Adipocyte (in vitro differentiated cells): ENCODE measurements at places on chromosomes 7 and 10.

DNA sequence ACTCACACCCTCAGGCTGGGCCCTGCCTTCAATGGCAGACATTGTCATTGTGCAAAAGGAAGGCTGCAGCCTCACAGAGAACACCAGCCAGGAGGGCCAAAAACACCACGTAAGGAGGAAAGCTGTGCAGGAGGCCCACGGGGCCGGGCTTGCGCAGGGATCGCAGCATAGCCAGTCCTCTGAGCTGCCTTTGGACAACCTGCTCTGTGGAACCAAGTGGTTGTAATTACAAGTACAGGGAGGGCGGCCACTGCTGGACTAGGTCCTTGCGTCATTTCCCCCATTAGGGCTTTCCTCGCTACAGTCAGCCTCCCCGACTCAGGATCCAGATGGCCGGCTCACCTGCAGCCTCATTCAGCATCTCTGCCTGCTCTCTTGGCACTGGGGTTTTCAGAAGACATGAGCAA, 66.9 kb downstream of the FAM53B start:
- DNase-seq: no peak

- peak; percentile 48 for DNase-seq
Measured at GRCh38 chr7:38512704-38513103, 118.5 kb downstream of the AMPH start.

DNA sequence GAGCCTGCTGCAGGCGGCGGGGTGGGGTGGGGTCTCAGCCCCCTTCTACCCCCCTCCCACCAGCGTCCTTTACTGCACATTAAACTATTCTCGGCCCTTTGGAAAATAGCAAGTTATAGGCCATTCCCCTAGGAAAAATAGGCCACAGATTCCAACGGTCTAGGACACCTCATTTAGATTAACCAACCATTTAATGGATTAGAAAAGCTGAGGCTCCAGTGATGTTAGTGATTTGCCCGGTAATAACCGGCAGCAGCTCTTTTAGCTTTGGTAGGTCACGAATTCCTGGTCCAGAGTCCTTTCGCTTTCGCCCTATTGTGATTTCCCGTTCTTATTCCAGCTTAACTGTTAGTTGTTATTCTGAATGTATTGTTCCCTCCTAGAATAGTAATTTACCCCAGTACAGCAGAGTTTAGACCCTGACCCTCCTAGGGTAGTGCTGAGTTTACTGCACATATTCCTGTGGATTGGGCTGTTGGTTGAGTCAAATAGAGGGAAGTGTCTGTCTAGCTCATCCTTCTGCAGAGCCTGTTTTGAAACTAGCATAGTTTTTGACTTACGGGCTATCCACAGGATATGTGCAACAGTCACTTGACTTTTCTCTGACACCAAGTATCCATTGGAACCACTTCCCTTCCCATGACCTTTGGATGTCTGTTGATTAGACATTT, 754 bp downstream of the GSTO1 start:
- DNase-seq: peak; percentile 78

- no peak for DNase-seq
Measured at GRCh38 chr7:114949231-114949630, 27.3 kb downstream of the MDFIC start.

GRCh38 chr10:109698882-109699664, 224.2 kb downstream of the XPNPEP1 start:
- no peak for DNase-seq

GRCh38 chr7:1725199-1725690, 55.2 kb downstream of the ELFN1 start:
- no peak for DNase-seq

GRCh38 chr10:116667484-116667883, 46.7 kb downstream of the PNLIPRP2 start:
- no peak for DNase-seq

- no peak for DNase-seq
Measured at GRCh38 chr10:90484518-90484917, 373.3 kb downstream of the HTR7 start.

GRCh38 chr7:781186-781849, 51.0 kb upstream of the SUN1 start:
- DNase-seq: no peak

GRCh38 chr7:75969182-75969581, 25.2 kb downstream of the TMEM120A start:
- DNase-seq: no peak

- DNase-seq: no peak
Measured at GRCh38 chr7:88321694-88322093, 15.0 kb upstream of the STEAP4 start.

GRCh38 chr7:51783241-51783640, 466.6 kb upstream of the COBL start:
- no peak for DNase-seq

GRCh38 chr10:100501423-100501822, 18.2 kb downstream of the SEC31B start:
- peak; percentile 41 for DNase-seq

GRCh38 chr7:155526225-155526624, 20.1 kb downstream of the CNPY1 start:
- DNase-seq: no peak

GRCh38 chr7:132240821-132241422, 335.3 kb downstream of the PLXNA4 start:
- no peak for DNase-seq

DNA sequence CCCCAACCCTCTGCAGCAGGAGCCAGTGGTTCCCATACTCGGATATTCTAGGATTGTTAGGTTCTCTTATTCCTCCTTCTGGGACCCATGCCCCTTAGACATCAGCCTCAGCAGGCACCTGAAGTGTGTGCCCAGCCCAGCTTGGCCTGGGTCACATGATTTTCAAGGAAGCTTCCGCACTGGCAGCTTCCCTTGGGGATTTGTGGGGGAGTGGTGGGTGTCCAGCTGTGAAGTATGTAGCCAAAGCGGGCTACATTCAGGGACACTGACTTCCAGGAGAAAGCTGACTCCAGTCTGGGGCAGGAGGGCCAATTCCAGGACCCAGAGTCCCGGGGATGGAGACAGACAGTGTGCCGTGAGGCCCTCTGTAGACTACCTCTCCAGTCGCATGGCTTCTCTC, 1.3 kb downstream of the LDB1 start:
- DNase-seq: peak; percentile 65

DNA sequence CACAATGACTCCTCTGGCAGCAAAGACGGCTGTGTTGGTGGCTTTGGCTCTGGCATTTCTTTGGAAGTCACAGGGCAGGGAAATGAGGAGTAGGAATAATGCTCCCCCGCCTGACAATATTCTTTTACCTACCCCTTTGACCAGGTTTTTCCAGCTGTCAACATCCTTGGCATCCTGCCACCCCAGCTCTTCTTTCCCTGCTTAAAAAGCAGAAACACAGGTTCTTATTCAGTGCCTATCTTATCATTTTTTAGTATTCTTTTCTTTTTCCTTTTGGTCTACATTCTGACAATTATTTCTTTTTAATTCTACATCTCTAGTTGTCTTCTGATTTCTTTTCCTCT, 97.7 kb downstream of the CREB5 start:
- DNase-seq: no peak

DNA sequence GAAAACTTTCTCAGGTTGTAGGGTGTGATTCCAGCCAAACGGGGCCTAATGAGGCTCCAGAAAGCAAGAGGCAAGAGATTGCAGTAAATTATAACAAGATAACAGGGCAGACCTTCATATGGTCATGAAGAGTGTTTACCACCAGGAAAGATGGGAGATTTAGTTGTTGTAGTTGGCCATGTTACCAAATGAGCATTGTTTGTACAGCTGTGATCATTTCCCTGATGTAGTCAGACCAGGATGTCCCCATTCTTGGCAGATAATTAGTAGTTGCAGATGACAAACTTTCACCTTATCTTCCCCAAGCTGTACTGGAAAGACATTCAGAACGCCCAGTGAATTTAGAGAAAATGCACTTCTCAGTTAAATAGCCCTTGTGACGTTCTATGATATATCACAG, 630.8 kb downstream of the ANKRD7 start:
- DNase-seq: no peak

- no peak for DNase-seq
Measured at GRCh38 chr10:49175587-49176309, 12.4 kb downstream of the TMEM273 start.

GRCh38 chr10:18685555-18685954, 26.3 kb downstream of the ARL5B start:
- no peak for DNase-seq

GRCh38 chr10:11358011-11358410, 253.4 kb downstream of the USP6NL start:
- no peak for DNase-seq

GRCh38 chr7:81549484-81550016, 220.3 kb downstream of the HGF start:
- DNase-seq: no peak

- no peak for DNase-seq
Measured at GRCh38 chr7:43372676-43373355, 210.1 kb upstream of the STK17A start.

- no peak for DNase-seq
Measured at GRCh38 chr7:122269241-122269640, 35.3 kb downstream of the FEZF1 start.

DNA sequence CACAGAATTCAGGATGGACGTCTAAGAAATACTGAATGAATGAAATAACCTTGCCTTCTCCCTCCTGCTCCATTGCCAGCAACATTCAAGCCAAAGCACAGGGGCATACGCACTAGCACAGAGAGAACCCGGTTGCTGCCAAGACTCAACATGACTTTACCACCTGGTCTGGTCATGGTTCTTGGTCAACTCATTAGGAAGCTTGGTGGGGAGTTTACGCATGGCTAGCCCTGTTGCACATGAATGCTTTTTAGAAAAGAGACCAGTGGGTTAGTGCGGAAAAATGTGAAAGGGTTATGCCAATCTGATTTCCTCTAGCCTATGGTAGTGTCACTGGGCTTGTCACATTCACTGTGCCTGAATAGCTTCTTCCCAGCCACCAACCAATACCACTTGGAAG, 187.6 kb upstream of the NEBL start:
- DNase-seq: no peak

GRCh38 chr10:13851906-13852305, 265.1 kb downstream of the PRPF18 start:
- no peak for DNase-seq
